ENCODE measurements at places on chromosomes 3 and 15.
A peak's percentile ranks its signal among the peaks of the same experiment; 100 is the strongest.

GRCh38 chr3:105040026-105040622 is 326.6 kb upstream of the ALCAM start:
- no peak for DNase-seq

- DNase-seq: no peak
Measured at GRCh38 chr3:43753741-43754715, 63.3 kb downstream of the ABHD5 start.

- no peak for DNase-seq
Measured at GRCh38 chr3:129769616-129770015, 123.9 kb downstream of the TMCC1 start.

DNA sequence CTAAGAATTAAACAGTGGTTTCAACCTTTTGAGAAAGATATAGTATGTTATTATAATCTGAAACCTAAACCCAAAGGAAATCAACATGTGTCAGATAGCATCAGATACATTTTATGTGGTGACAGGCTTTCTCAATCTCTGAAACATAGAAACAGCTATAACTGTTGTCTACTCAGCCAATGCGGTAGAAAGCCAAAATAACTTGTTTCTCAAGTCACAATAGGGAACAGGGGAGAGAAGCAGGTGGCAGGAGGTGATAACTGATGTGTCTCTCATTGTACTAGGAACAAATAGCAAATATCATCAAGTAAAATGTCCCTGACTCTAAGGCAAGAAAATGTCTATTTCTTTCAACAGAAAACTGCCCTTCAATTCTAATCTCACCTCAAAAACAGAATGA is 38.6 kb downstream of the DENND6A start:
- no peak for DNase-seq

- no peak for DNase-seq
Measured at GRCh38 chr3:159751146-159751545, 237.5 kb upstream of the IL12A start.

- DNase-seq: no peak
Measured at GRCh38 chr3:181761906-181762305, 50.2 kb downstream of the SOX2 start.

GRCh38 chr3:15291589-15292541 is 40.5 kb downstream of the SH3BP5 start:
- no peak for DNase-seq

DNA sequence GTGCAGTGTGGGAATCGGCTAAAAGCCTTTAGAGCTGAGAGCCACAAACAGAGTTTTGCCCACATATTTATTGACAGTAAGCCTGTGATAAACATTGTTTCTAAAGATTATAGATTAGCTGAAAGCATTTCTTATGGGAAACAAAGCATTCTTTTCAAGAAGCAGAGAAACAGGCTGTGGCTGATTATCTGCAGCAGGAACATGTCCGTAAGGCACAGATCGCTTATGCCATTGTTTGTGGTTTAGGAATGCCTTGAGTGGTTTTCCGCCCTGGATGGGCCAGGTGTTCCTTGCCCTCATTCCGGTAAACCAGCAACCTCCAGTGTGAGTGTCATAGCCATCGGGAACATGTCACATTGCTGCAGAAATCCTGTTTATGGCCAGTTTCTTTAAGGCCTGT is 12.5 kb downstream of the XYLB start:
- no peak for DNase-seq

- no peak for DNase-seq
Measured at GRCh38 chr3:158775426-158776410, 26.1 kb upstream of the MFSD1 start.

DNA sequence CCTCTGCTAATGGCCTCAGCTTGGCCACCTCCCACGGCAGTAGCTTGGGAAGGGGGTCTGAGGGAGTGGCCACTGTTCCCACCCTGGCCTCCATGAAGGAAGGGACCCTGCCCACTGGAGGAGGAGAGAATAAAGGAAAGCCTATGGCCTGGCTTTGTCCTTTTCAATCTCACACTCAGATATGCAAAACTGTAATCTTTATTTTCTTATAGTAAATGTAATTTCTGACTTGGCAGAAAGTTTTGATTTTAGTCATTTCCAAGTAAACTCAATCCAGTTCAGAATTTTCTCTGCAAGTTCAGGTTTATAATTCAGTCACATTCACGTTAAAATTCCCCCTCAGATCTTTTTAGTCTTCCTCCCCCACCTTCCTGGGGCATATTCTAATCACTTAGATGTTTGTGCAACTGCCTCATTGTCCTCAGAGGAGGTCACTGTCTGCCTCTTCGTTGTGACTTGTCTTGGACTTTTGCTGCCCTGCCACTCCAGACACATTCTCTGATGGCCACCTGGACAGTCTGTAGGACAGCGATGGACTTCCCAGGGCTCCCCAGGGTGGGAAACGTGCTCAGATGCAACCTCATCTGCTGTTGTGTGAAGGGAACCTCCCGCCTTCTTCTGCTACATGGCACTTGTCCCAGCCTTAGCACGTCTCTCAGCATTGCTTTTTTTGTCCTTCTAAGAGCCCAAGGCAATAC is 222.8 kb upstream of the TBL1XR1 start:
- DNase-seq: no peak

DNA sequence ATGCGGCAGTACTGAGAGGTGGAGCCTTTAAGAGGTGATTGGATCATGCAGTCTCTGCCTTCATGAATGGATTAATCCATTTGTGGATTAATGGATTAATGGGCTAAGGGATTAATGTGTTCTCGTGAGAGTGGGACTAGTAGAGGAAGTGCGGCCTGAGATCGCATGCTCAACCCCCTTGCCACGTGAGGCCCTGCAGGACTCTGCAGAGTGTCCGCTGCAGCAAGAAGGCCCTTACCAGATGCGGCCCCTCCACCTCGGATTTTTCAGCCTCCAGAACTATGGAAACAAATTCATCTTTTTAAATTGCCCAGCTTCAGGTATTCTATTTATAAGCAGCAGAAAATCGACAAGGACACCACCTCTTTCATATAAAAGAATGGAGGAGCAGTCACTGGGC is 148.8 kb downstream of the TPRA1 start:
- no peak for DNase-seq

DNA sequence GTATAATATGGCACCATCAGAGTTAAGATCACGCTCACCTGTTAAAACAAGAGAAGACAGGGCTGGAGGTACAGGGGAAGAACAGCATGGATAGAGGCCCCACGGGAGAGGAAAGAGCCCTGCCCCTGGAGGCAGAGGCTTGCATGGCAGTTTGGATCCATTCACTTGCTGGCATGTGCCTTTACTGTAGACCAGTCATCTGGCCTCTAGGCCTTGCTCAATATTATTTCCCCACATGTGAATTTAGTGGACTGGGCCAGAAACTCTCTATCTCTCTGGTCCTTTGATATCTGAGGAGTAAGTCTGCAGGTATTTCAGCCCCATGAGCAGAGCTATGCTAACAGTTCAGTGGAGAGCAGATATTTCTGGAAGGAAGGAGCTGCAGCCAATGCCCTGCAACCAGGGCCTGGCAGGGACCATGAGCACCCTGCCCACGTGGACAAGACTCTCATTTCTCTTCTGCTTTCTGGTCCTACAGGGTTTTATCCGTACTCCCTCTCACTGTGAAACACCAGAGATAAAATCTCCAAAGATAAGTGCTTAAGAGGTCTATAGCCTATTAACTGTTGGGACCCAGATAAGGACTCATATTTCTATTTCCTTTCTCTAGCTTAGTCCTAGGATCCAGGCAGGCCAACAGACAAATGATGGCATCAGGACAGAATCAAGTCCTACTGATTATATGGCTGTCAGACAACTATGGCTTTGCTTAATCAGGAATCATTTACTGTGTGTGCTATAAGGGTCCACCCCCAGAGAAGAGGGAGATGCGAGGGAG is 65.0 kb downstream of the CLDN11 start:
- DNase-seq: no peak

GRCh38 chr3:18189282-18190050 is 235.7 kb downstream of the SATB1 start:
- peak; percentile 85 for DNase-seq

- peak; percentile 45 for DNase-seq
Measured at GRCh38 chr3:188947401-188948280, 224.1 kb upstream of the TPRG1 start.

GRCh38 chr15:36914466-36914865 is 185.9 kb downstream of the MEIS2 start:
- DNase-seq: no peak

- DNase-seq: peak; percentile 10
Measured at GRCh38 chr15:59689626-59690236, 611 bp upstream of the BNIP2 start.

DNA sequence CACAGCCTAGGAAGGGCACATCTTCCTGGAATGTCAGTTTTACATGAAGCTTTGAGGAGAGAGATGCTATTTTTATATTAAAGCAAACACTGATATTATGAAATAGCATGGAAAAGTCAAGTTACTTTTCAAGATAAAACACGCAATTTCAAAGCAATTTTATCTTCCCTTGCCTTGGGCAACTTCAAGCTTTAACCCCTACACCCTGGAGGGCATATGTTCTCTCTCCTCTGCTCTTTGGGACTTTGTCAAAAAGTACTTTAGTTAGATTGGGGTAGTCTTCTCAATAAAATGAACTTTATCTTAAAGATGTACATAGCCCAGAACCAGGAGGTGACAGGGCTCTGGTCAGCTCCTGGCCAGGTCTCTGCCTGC is 86.9 kb upstream of the PLXNA1 start:
- DNase-seq: no peak

- no peak for DNase-seq
Measured at GRCh38 chr3:158091531-158091930, 14.7 kb downstream of the SHOX2 start.

- DNase-seq: no peak
Measured at GRCh38 chr3:143311096-143311495, 191.5 kb downstream of the CHST2 start.

DNA sequence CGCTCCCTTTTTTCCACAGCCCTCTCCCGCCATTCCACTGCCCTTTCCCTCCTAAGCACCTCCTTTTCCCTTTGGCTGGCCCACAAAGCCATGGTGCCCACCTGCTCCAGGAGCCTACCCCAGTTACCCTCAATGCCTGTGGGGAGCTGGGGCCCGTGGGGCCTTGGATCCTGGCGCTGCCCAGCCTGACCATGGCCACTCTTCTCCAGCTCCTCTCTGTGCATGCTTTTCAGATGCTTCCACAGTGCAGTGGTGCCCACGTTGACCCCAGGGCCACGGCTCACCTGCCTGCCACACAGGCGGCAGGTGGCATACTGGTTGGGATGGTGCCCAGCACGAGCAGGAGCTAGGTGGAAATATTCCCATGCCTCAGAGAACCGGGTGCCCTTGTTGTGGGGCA is 1.5 kb downstream of the ZBED2 start:
- no peak for DNase-seq

DNA sequence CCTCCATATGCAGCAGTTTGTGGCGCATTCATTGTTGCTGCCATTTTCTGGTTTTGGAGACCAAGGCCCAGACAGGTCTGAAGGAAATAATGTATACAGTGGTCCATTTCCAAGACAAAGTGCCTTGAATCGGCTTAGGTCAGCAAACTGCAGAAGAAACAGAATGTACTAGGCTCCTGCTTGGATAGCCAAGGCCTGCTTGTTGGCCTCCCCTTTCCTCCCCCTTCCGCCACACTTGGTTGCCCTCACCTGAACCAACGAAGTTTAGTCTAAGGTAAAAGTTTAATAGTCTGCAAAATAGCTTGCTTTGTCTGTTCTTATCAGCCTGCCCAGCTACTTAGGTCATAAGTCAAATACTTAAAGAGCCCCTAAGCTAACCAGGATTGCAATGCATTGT is 12.0 kb upstream of the RTP3 start:
- DNase-seq: no peak

DNA sequence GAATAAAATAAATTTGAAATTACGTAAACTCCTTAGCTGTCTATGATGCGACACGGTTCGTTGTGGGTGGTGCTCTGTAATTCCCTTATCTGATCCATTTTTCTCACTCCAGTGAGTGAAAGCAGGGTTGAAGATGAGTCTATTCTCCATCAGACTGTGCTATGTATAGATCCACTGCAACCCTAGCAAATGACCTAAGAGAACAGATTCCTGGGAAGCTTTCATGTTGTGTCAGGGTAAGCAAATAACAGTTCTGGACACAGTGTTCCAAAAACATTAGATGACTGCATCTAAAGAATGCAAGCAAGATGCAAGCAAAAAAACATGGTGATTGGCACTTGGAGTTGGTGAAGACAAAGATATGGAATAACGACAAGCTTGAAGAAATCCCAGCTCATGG is 239.3 kb downstream of the SLC9A9 start:
- no peak for DNase-seq

DNA sequence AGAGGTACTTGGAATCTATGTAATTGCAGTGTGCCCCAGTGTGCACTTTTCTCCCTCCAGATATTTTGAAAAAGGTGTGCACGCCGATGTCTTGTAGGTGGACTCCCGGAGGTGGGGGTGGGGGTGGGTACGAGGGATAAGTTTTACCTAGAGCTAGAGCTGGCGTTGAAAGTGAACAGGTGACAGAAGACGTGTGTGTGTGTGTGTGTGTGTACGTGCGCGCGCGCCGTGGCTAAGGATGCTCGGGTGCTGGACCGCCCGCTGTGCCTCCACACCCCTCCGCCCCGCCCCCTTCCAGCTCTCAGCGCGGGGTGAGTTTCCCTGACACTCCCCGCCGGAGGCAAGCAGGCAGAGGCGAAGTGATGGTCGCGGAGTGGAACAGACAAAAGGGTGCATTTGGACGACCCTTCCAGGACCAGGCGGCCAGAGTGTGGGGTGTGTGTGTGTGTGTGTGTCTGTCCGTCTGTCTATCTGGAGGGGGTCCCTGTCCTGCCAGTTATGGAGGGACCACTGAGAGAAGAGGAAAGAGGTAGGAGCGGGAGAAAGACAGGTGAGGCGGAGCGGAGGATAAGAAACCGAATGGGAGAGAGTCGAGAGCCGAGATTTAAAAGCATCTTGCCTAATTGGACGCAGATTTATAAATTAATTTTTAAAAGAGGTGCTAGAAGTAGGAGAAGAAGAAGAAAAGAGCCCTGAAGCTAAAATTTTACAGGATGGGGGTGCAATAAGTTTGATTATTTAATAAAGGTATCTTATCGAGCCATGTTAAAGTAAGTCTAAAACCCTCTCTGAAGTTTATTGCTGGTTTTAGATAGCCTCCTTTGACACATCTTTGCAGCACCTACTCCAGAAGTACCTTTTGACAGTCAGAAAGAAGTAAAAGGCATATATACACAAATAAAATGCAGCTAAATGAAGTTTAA is 335.8 kb upstream of the THRB start:
- no peak for DNase-seq

- no peak for DNase-seq
Measured at GRCh38 chr15:64426845-64427465, 33.4 kb upstream of the ZNF609 start.

DNA sequence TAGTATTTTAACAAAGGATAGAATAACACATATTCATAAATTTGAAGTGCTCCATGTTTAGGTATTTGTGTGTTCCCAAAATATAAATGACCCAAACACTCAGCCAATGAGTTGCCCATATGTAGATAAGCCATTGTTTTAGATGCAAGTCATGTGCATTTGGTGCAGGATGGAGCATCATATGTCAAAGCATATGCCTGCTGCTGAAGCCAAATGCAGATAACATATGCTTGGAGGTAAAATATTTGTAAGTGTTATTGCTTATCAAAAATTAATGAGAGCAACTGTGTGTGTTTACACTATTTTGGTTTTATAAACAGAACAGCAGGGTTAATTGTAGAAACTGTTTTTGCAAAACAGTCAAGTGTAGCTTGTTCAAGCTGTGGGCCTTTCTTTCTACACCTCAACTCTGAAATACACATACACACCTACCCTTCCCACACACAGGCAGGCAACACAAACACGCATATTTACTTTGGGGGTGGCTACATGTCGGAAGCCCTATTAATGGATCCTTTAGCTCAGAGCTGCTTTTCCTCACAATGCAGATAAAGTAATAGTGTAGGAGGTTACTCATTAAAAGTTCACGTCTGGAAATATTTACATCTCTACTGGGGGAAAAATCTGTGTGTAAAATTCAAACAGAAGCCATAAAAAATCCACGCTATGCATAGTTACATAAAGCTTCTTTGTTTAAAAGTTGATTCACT is 521.4 kb downstream of the ZNF385D start:
- no peak for DNase-seq

Data from NCI-H1930 (cell line).